Activated effector memory CD4-positive, alpha-beta T cell treated with anti-CD3 and anti-CD28 coated beads, Interleukin-2, amount 50 U/mL, for 16 hours (primary cell): ENCODE measurements at places on chromosomes 12 and 14.

- peak; percentile 78 for DNase-seq
These were observed 12.4 kb downstream of the IL22 start for GRCh38 chr12:68240975-68241374.

GRCh38 chr12:101700299-101700820 lies 2.9 kb downstream of the CHPT1 start:
- DNase-seq = no peak

DNA sequence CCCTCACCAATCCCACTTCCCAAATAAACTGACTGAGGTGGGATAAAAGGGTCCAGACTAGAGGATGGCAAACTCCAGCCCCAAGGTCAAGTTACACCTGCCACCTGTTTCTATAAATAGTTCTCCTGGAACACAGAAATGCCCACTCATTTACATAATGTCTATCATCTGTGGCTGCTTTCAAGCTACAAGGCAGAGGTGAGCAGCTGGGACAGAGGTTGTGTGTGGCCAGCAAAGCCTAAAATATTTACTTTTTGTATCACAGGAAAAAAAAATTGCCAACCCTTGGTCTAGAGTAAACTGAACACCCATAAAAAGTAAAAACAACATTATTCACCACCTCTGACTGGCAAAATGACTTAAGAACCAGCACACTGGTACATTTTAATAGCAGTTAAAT lies 269.4 kb downstream of the RGS6 start:
- DNase-seq = no peak

GRCh38 chr12:82625523-82625922 lies 61.2 kb upstream of the TMTC2 start:
- DNase-seq = no peak
